Left lung (tissue), 14 donors: ENCODE measurements at places on chromosomes 1 and 21. TPM values are rescaled to one million over a fixed set of nuclear protein-coding genes. Genes with fewer than 3 reads are reported as not detected.

The NBPF11 gene
- total RNA-seq = 8.1 TPM

The PCSK9 gene
- total RNA-seq = 18.7 TPM

The MAP10 gene
- 2.7 TPM for total RNA-seq

The HAO2 gene
- not detected for total RNA-seq

The MATN1 gene
- 0.08 TPM for total RNA-seq

The CFHR5 gene
- total RNA-seq = not detected

The SYTL1 gene
- total RNA-seq = 41.4 TPM

The SAMSN1 gene
- 45.7 TPM for total RNA-seq

The NUAK2 gene
- total RNA-seq = 10.3 TPM

The PERM1 gene
- total RNA-seq = not detected

The TDRD5 gene
- total RNA-seq = 0.16 TPM

The DUSP10 gene
- 14.5 TPM for total RNA-seq

The TRIM63 gene
- 0.26 TPM for total RNA-seq

The ATAD3C gene
- 14.9 TPM for total RNA-seq

The LMOD1 gene
- total RNA-seq = 17.9 TPM

The AP4B1 gene
- 15.4 TPM for total RNA-seq

The GPR161 gene
- total RNA-seq = 9.3 TPM

The S100A5 gene
- total RNA-seq = not detected

The SNX27 gene
- 45.8 TPM for total RNA-seq

The OR2G3 gene
- not detected for total RNA-seq

The ENO1 gene
- total RNA-seq = 753 TPM

The KCNC4 gene
- 9.4 TPM for total RNA-seq

The VWA5B1 gene
- total RNA-seq = 0.15 TPM
